ENCODE measurements at places on chromosomes 12 and 14. TPM values are rescaled to one million over a fixed set of nuclear protein-coding genes. Genes with fewer than 3 reads are reported as not detected.

PLCZ1 gene
- total RNA-seq: 0.93 TPM

MON2 gene
- 30.3 TPM for total RNA-seq

KLRC3 gene
- not detected for total RNA-seq

DNA sequence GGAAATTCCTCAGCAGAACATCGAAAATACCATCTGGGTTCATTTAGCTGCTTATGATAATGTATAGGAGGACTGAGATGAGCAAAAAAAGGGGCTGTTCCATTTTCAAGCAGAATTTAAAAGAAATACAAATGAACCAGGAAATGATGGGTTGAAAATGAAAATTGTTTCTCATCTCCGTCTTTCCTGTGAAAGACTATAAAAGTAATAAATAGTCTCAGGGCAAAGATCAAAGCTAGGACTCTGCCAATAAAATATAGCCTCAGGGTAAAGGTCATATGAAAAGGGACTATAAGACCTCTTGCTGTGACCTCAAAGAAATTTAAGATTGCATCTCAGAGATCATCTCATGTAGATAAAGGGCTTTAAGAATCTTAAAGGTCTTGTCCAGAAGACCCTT is 478.0 kb downstream of the BTG1 start:
- no peak overlapping the region for H3K27ac ChIP-seq
- H3K4me1 ChIP-seq: no peaks in the 10 kb centered on the region
- H3K27me3 ChIP-seq: no peaks in the 10 kb centered on the region
- no peak for ATAC-seq
- no peaks in the 10 kb centered on the region for H3K36me3 ChIP-seq
- H3K4me3 ChIP-seq: no peak overlapping the region

DNA sequence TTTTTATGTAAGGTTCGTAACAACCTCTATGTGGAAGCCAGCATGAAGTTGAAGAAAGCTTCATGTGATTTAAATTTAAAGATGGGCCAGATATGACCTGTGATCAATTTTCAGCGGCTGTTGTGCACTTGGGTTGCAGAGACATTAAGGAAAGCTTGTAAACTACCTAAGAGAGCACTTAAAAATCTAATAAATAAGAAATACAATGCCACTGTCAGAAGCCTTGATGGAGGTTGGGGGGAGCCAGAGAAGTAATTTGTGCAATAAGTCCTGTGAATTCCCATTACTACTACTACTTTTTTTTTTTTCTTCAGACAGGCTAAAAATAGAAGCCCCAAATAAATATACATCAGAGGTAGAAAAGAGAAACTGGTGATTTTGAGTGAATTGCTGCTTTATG is 30.3 kb upstream of the SLC24A4 start:
- no peak for ATAC-seq
- H3K36me3 ChIP-seq: no peaks in the 10 kb centered on the region
- no peak overlapping the region for H3K4me3 ChIP-seq
- no peak overlapping the region for H3K27ac ChIP-seq
- H3K4me1 ChIP-seq: no peaks in the 10 kb centered on the region

DNA sequence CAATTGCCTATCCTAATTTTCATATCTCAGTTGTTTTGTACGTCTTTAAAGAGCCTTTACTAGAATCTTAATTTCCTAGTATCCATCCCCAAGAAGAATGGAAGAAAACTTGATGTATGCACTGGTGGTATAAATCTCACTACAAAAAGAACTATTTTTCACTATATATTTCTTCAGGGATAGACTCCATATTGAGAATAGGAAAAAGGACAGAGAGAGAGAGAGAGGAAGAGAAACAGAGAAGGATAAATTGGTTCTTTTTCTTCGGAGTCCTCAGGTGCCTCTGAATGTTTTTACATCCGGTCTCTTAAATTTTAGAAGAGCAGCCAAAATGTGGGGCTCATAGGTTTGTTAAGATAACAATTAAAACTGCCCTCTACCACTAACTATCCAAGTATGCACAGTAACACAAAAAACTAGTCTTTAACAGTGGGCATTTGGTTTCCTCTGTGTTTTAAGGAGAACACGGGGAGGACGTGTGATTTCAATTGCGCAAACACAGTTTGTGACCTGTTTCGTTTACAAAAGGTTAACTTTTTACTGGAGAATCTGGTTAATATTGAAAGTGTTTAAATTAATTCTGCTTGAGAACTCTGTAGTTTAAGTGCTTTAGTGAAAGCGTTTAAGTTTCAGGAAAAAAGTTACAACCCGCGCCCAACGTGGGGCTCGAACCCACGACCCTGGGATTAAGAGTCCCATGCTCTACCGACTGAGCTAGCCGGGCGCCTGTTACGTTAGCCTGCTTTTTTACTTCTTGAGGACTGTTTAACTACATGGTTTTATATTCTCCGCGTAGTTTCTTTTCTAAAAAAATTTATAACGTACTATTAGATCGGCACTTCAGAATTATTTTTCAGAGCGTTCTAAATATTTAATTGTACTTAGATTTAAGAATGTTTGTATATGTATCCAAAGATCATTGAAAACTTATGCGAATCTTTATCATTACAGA is 5.1 kb upstream of the PSMA3 start:
- H3K4me3 ChIP-seq: peak overlapping the region; percentile 100
- peak; percentile 37 for ATAC-seq
- peak overlapping the region; percentile 92 for H3K27ac ChIP-seq
- no peaks in the 10 kb centered on the region for H3K4me1 ChIP-seq

- H3K27me3 ChIP-seq: no peaks in the 10 kb centered on the region
- H3K4me3 ChIP-seq: no peak overlapping the region
- no peak for ATAC-seq
- H3K4me1 ChIP-seq: peaks cover 22% of the 10 kb centered on the region
- peaks cover 3% of the 10 kb centered on the region for H3K36me3 ChIP-seq
- H3K27ac ChIP-seq: peak overlapping the region; percentile 42
These were observed 5.6 kb downstream of the NFYB start for GRCh38 chr12:104132351-104132956.

GRCh38 chr14:106690333-106690891 is 1164.0 kb downstream of the TMEM121 start:
- H3K27me3 ChIP-seq: peaks cover 31% of the 10 kb centered on the region
- no peak overlapping the region for H3K27ac ChIP-seq
- H3K4me1 ChIP-seq: no peaks in the 10 kb centered on the region
- no peak overlapping the region for H3K4me3 ChIP-seq
- no peaks in the 10 kb centered on the region for H3K36me3 ChIP-seq
- no peak for ATAC-seq

DNA sequence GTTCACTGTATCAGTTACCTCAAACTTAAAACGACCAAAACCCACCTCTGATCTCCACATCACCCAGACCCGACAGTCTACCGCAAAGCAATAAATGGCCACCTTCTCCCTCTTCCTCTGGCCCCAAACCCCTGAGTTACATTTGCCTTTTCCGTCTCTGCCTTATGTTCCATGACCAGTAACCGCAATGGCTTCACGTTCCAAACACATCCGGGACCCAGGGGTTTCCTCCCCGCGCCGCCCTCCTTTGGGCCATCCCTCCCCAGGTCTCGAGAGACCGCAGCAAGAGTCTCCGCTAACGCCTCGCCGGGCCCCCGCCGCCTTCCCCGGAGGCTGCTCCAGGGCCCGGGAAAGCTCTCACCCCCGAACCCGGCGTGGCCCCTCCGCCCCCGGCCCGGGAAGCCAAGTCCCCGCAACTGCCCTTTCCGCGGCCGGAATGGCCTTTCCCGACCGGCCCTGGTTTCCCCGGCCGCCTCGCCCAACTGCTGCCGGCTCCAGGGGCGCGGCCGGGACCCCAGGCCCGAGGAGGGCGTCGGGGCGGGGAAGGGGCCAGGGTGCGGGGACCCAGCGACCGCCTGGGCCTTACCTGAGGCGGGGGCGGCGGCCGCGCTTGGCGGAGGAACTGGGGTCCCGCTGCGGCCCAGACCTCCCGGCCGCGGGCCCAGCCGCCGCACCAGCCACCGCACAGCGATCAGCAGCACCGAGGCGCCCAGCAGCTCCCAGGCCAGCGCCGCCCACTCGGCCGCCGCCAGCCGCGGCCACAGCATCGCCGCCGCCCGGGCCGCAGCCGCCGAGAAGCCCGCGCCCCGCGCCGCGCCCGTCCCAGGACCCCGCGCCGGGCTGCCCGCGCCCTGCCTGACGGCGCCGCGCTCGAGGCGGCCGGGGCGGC is at the start of gene ANKLE2:
Gene ANKLE2, minus strand, starts transcription at position 801 of the 889 bp plus-strand sequence. Its CDS starts 34 bp downstream, at position 767.
- peaks cover 27% of the 10 kb centered on the region for H3K36me3 ChIP-seq
- ATAC-seq: peak; percentile 82
- H3K27ac ChIP-seq: peak within 1 kb of the TSS; percentile 92
- H3K27me3 ChIP-seq: no peaks in the 10 kb centered on the region
- peak within 1 kb of the TSS; percentile 99 for H3K4me3 ChIP-seq
- H3K4me1 ChIP-seq: peaks cover 14% of the 10 kb centered on the region

GRCh38 chr14:55398679-55399078 is 13.0 kb downstream of the ATG14 start:
- peak overlapping the region; percentile 62 for H3K27ac ChIP-seq
- no peaks in the 10 kb centered on the region for H3K4me1 ChIP-seq
- no peaks in the 10 kb centered on the region for H3K27me3 ChIP-seq
- ATAC-seq: peak; percentile 73

DNA sequence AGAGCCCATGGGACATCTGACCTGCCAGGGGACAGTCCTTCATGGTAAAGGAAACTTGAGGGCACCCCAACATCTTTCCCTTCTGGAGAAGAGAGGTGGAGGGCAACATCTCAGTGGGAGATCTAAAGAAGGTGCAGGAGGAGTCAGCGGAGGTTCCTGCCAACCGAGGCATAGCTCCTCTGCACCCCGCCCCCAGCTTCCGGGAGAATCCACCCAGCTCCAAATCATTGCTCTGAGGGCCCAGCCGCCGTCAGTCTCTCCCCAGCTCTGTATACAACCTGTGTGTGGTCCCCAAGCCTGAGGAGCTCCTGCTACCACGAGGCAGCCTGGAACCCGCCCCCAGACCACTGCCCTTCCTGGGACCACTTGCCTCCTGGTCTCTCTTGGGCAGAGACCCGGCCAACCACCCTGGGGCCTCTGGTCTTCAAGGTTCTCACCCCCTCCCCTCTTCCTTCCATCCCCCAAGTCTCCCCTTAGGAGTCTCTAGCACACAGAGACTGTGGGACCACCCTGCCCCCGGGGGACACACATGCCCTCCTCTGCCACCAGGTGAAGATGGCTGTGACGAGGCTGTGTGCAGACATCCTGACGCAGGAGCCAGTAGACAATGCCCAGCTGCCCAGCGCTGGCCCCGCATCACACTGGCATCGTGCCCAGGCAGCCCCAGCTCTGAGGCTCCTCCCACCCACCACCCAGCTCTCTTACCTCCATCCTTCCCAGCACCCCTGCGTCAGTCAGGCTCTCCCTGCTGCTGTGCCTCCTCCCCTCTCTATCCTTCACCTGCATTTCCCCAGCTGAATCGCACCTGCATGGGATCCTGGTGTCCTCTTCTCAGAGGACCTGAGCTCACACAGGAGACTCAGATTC is 13.0 kb upstream of the NUDT14 start:
- H3K27ac ChIP-seq: peak overlapping the region; percentile 69
- H3K27me3 ChIP-seq: peaks cover 89% of the 10 kb centered on the region
- no peaks in the 10 kb centered on the region for H3K36me3 ChIP-seq
- ATAC-seq: no peak
- H3K4me1 ChIP-seq: peaks cover 21% of the 10 kb centered on the region
- no peak overlapping the region for H3K4me3 ChIP-seq

DNA sequence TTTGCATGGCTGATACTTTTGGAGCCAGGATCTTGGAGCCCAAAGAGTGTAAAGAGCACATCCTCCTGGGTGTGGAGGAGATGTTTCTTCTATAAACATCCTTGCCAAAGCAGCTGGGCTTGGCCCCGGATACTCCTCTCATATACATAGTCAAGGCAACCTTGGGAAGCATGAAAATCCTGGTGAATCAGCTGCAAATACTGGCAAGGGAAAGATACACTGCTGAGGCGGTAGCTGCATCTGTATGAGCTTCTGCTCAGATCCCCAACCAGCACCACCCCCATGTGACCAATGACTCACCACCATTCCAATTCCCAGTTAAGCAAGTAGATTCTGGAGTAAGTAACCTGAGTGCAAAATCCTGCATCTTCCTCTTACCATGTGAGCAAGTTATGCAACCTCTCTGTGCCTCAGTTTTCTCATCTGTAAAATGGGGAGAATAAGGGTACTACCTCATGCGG is 567.4 kb downstream of the MED13L start:
- peaks cover 5% of the 10 kb centered on the region for H3K27me3 ChIP-seq
- no peaks in the 10 kb centered on the region for H3K36me3 ChIP-seq
- no peak for ATAC-seq
- H3K4me1 ChIP-seq: no peaks in the 10 kb centered on the region

All from gastroesophageal sphincter (tissue), 4 donors.